Stimulated activated CD4-positive, alpha-beta T cell treated with anti-CD3 and anti-CD28 coated beads, Interleukin-12 subunit alpha, Interleukin-12 subunit beta, amount 100 ng/mL, for 4 hours (primary cell): ENCODE measurements at places on chromosomes 4 and X.

GRCh38 chrX:153628129-153628528 lies 18.9 kb upstream of the DUSP9 start:
- no peak for DNase-seq

GRCh38 chr4:102444752-102445151 lies 56.4 kb upstream of the NFKB1 start:
- DNase-seq: no peak

DNA sequence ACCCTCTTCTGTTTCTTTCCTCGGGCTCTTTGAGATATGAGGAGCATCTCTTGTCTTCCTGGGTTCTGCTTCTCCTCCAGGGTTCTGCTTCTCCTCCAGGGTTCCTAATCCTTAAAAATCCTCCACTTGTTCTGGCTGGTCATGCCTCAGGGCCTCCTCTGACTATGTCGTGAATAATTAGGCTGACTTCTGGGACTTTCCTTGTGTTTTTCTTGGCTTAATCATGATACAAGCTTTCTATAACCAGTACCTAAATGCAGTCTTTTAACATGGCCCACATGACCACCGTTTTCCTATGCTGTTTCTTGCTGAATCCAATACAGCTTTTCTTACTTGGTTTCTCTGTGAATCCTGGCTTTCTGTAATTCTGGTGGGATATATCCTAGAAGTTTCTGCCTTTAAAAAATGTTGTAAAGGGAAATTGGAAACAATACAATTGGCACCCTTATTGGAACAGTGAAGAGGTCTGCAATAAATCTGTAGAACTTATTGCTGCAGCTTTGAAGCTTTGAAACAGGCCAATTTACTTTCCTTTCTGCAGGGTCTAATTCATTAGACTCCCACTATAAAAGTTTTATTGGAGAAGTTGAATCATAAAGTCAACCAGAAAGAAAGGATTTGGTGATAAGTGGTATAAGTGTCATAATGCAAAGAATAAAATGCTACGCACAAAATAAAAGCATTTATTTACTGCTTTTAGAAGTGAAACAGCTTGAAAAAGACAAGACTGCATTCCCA lies 213.1 kb downstream of the UGT8 start:
- DNase-seq: no peak

DNA sequence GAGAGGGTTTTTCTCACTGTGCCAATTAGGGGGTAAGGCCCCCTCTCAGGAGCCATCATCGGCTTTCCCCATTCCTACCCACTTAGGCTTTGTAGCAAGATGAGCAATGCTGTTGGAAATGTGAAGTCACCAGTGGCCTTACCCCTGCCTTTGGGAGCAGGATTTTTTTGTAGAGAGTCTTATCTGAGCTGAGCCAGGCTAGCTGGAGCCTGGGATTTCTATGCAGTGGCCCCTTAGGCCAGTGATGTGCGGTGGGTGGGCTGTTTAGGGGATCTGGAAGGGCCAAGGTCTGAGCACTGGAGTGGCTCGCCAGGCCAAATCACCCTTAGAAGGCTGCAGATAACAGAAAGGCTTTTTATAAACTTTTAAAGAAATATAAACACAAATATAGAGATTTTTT lies 4.2 kb downstream of the CXorf65 start:
- no peak for DNase-seq

GRCh38 chrX:149939655-149939904 lies 1.3 kb upstream of the EOLA2 start:
- no peak for DNase-seq

DNA sequence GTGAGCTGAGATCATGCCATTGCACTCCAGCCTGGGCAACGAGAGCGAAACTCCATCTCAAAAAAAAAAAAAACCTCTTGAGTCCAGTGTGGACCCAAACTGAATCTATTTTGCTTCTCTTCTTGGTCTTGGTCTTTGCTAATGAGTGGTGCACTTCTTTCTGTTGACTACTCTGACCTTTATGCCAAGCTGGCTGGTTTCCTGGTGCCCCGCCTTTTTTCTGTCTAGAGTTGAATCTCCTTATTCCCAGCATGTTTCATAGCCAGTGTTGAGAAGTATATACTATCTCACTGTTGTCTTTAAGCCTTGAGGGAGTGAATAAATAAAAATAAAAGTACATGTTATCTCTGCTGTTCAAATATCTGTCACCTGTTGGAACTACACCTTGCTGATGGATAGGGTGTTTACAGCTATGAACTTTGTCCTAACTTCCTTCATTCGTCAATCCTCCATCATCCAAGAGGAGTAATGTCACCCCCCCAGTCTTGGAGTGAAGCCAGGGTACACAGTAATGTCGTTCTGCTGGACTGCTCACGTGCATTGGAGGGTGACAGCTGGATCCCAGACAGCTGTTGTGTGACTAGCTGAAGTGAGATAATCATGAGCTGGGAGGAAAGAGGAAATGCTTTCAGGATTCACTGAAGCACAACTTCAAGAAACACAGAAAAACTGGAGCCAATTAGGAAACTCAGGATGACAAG lies 99.3 kb upstream of the PRKG2 start:
- DNase-seq: no peak

DNA sequence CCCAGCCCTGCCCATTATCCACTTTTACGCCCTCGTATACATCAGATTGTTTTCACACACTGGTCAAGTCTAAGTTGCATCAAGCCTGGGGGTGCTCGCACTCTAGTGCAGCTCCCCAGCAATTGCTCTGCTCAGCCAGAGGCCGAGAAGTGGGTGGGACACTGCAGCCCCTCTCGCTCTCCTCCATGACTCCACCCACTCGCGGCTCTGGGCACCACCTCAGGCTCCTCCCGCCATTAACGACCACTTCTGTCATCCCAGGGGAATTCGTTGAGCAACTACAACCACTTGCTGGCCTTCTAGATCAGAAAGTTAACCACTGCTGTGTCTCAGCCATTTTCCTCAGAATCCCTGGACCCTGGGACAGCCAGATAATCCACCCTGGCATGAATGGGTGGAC lies 53.6 kb downstream of the ETNPPL start:
- no peak for DNase-seq
